ENCODE measurements at places on chromosomes 1 and 21.
A peak's percentile ranks its signal among the peaks of the same experiment; 100 is the strongest.

DNA sequence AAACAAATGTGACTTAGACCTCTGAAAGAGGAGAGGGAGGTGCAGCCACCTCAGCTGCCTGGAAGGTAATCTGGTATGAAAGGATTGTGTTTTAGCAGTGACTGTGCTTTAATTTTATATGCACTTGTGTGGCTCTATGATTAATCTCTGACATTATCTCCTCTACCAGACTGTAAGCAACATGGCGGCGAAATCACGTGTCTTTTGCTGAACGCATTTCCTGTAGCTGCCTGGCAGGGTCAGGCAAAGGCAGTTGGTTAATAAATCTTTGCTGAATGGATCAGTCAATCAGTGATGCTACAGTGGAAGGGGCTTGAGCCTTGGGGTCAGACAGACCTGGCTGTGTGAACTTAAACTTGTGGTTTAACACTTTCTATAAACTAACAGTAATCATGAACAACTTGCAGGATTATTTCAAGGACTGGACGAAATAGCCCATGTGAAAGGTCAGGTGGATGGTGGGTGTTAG lies 96.9 kb downstream of the ADSS2 start:
- no peak for DNase-seq

DNA sequence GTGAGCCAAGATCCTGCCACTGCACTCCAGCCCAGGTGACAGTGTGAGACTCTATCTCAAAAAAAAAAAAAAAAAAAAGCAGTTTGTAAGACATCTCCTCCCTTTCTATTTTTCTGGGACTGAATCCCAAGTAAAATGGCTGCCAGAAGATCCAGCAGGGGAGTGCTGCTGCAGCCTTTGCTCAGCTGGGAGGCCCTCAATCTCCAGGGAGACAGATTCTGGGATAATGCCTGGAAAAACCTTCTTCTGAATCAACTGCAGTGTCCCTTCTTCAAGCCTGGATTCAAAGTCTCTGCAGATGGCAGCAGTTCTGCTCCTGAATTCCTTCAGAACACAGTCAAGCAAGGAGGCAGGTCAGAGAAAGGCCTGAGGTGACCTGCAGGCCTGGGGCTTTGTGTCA lies 191.0 kb upstream of the NRIP1 start:
- DNase-seq, result no peak

- DNase-seq, result no peak
Observed at GRCh38 chr1:36419140-36419539, 21.4 kb upstream of the LSM10 start.

GRCh38 chr1:10546896-10547295 lies 72.1 kb downstream of the PEX14 start:
- DNase-seq, result no peak

- no peak for DNase-seq
Observed at GRCh38 chr1:172425339-172425738, 4.9 kb downstream of the C1orf105 start.

- DNase-seq, result no peak
Observed at GRCh38 chr1:180130651-180131050, 24.0 kb upstream of the QSOX1 start.

DNA sequence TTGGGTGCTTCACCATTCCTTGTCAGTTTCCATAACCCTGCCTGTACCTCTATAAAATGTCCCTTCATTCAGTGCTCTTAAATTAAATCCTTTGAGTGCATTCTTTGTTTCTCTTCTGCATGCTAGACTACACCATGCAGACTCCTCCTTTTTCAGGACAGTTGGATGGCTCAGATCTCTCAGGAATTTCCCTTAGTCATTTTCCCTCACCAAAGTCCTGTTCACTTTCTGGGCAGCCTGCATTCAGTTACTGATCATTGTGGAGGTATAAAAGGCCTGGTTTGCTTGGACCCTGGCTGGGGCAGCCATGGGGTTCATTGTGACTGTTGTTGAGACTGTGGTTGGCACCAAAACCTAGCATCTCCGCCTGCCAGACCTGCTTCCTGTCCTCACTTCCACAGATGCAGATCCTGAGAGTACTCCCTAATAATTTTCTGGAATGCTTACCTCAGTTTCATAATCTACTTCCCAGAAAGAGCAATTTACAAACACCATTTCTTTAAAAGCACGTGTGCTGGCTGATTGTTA lies 88.4 kb downstream of the PDE4B start:
- DNase-seq, result no peak

GRCh38 chr1:158022554-158023312 lies 29.3 kb downstream of the KIRREL1 start:
- DNase-seq, result no peak

GRCh38 chr1:9877962-9878361 lies 32.1 kb downstream of the CTNNBIP1 start:
- peak; percentile 75 for DNase-seq

- DNase-seq, result no peak
Observed at GRCh38 chr1:212491454-212491853, 58.7 kb downstream of the NENF start.

- peak; percentile 76 for DNase-seq
Observed at GRCh38 chr21:38792676-38793459, 12.9 kb upstream of the ETS2 start.

- peak; percentile 25 for DNase-seq
Observed at GRCh38 chr1:54973205-54973921, 7.1 kb upstream of the TMEM61 start.

GRCh38 chr1:48120621-48121020 lies 101.9 kb upstream of the SLC5A9 start:
- DNase-seq, result no peak

GRCh38 chr1:36665478-36666080 lies 182.9 kb upstream of the CSF3R start:
- DNase-seq, result no peak

GRCh38 chr21:45283611-45284455 lies 3.9 kb downstream of the POFUT2 start:
- no peak for DNase-seq

- DNase-seq, result peak; percentile 80
Observed at GRCh38 chr1:154324669-154325582, at the start of gene ATP8B2. Gene ATP8B2, plus strand, starts transcription at chr1:154325525. Its CDS starts 2,617 bp downstream, at chr1:154328142.

- no peak for DNase-seq
Observed at GRCh38 chr21:24272521-24272938, 1334.8 kb downstream of the MRPL39 start.

- DNase-seq, result peak; percentile 29
Observed at GRCh38 chr1:56132520-56132919, 446.8 kb downstream of the PLPP3 start.

DNA sequence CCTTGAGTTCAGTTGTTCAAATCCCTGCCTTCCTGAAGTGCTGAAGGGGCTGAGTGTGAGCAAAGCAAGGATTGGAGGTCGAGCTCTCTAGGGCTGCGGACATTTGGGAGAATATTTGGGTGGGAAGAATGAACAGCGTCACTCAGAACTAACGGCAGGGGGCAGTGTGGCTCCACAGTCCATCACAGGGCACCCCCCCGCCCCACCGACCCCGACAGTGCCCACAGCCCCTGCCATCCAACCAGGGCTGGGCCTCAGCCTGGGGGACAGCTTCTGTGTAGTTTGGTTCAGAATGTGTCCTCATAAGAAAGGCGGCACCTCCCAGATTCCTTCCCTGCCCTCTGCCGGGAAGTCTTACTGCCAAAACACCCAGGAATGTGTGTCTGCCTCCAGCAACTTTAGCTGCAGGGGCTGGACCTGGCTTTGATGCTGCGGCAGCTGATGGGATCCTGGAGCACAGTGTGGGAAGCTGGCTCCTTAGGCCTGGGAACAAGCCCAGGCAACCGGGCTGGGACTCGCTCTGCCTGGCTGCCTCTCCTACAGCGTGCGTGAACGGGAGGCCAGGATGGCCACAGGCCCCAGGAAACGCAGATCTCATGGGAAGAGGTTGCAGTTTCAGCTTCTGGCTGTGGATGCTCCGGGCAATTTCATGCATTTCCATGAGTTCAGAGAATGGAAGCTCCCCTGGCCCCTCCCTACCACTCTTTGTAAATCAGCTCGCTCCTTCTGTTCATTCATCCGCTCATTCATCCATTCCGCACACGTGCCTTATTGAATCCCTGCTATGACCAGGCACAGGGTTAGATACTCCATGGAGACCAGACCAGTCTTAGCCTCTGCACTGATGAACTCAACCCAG lies 104.9 kb upstream of the TMPRSS2 start:
- no peak for DNase-seq

GRCh38 chr21:32572574-32573420 lies 12.5 kb downstream of the TCP10L start:
- peak; percentile 31 for DNase-seq

DNA sequence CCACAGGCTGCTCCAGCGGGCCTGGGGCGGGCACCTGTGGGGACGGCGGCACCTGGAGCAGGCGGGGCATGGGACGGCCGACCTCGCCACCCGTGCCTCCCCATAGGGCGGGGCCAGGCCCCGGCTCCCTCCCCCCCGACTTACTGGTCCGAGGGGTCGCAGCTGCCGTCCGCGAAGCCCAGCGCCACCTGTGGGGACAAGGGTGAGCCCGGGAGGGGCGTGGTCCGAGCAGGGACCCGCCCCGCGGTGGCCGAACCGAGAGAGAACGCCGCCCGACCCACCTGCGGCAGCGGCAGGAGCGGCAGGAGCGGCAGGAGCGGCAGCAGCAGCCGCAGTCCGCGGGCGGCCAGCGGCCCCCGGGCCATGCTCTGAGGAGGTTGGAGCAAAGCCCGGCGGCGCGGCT lies at the start of gene TMEM52:
Gene TMEM52, minus strand, starts transcription at position 379 of the 403 bp plus-strand sequence. Its CDS starts 14 bp downstream, at position 365.
- no peak for DNase-seq

GRCh38 chr1:43621861-43622260 lies 28.1 kb upstream of the KDM4A start:
- DNase-seq, result no peak

GRCh38 chr1:157269656-157270375 lies 131.6 kb upstream of the ETV3 start:
- no peak for DNase-seq

- no peak for DNase-seq
Observed at GRCh38 chr1:236332092-236332758, 50.5 kb upstream of the ERO1B start.

DNA sequence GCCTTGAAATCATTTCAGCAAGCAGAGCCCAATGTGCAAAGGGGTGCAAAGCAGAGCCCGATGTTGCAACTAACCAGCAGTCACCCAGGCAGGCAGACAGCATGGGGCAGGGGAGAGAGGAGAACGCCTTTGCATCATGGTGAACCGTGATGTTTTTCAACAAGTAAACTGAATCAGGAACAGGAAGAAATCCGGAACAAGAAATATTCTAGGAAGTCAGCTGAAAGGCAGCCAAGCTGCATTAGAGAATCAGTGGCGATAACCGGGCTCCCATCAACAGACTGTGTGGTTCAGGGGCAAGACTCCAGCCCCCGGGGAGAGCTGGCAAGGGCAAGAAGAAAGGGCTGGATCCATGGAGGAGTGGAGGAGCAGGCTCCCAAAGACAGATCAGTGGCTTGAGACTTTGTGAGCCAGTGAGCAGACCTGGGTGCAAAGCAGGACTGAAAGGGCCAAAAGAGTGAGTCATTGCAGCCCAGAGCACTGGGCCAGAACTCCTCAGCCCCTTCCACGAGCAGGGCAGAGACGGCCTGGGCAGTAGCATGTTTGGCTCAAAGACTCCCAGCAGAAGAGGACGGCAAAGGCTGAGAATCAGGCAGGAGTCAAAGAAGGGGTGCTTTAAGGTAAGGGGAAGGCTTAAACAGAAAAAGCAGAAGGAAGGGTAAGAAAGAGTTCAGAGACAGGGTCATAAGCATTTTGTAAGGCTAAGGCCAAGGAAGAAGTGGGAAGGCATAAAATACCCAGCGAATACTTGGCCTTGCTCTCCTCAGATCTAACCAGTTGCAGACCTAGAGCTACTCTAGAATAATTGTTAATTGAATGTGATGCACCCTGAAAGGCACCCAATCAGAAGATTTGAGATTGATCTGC lies 155.0 kb downstream of the SETD4 start:
- no peak for DNase-seq

DNA sequence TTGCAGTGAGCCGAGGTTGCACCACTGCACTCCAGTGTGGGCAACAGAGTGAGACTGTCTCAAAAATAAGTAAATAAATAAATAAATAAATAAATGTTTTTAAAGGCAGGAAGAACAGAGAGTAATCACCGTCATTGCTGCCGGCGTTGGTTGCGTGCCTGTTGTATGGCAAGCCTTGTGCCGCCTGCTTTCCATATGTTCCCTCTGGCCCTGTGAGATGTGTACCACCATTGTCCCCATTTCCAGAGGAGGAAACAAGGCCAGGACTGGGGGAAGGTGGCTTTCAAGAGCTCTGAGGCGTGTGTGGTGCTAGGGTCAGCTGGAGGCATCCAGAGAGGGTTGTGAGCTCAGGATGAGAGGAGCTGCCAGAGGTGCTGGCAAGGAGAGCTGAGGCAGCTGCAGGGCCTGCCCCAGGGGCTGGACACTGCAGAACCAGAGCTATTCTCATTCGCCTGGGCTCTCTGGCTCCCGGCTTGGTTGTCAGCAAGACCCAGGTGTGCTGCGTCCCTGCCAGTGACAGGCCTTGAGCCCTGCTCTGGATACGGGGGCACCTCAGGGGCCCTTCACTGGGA lies 5.2 kb upstream of the MARCKSL1 start:
- no peak for DNase-seq

- DNase-seq, result no peak
Observed at GRCh38 chr1:109566982-109567381, 18.6 kb downstream of the GNAI3 start.

- peak; percentile 11 for DNase-seq
Observed at GRCh38 chr1:231161667-231162296, at the start of gene TRIM67. Gene TRIM67, plus strand, starts transcription at chr1:231162058. Its CDS starts 912 bp downstream, at chr1:231162970.

DNA sequence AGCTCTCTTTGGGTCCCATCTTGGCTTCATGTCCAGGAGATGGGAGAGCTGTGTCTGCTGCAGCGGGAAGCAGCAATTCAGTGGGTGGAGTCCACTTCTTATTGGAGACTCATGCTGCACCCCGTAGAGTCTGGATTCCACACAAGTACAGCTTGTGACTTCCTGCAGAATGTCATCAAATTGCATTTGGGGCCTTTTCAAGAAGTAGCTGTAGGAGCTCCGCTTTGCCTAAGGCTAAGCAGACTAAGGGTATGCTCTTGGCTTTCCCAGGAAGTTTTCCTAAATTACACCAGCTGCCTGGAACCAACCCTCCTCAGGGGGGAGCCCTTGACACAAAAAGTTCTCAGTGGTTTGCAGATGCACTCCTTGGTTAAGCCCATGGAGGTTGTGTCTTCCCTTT lies 5.7 kb upstream of the MOB3C start:
- peak; percentile 55 for DNase-seq

GRCh38 chr21:25822981-25823380 lies 88.2 kb downstream of the GABPA start:
- no peak for DNase-seq

- DNase-seq, result no peak
Observed at GRCh38 chr1:20071416-20071815, 1.4 kb downstream of the PLA2G5 start.

Data from small intestine (tissue), 16 donors.